ENCODE measurements at places on chromosomes 1 and 21.

- no peak for DNase-seq
Measured at GRCh38 chr1:218171302-218171893, 113.7 kb upstream of the RRP15 start.

GRCh38 chr1:234014208-234014607 is 109.7 kb downstream of the SLC35F3 start:
- DNase-seq = no peak

- DNase-seq = no peak
Measured at GRCh38 chr1:50098591-50099021, 10.1 kb upstream of the ELAVL4 start.

DNA sequence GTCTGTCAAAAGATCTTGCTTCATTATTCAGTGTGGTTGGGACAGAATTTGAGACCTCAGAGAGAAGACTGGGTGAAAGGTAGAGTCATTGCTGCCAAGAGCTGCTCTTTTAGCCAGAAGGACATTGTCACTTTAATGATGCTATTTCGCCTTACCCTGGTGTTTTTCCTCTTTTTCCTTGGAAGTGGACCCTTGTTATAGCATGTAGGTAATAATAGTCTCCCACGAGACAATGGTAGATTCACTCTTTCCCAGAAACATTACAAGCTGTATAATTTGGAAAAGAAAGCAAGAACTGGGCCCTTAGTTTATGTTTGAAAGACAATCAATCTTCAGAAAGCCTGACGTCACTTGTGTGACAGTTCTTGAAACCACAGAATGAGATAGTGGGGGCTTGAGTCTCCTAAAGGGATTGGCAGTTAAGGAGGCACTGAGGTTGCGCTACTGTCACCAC is 3.8 kb downstream of the SERTAD4 start:
- no peak for DNase-seq

DNA sequence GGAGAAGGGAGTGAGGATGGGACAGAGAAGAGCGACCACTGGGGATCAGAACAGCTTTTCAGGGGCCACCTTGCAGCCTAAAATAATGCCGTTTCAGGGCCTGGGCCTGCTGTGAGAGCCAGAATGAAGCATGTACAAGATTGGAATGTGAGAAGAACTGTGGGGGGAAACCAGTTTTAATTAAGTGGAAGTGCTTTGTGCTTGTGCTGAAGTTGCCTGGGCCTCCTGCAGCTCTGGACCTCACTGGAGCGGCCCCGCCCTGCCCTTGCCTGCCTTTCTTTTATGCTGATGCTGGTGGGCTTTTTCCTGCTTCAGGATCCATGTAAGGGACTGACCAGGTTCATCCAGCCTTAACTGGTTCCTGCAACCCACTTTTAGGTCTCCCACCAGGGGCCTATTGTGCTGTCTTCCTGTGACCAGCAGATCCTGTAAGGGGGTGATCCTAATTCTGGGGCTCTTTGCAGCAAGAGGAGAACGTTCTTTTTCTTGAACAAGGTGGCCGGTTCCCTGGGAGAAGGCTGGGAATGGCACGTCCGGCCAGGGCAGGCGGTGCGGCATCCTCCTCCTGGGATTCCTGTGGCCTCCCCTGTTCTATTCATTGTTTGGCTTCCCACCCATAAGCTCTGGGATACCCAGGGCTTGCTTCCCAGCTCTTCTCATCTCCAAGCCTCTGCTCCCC is 3.2 kb downstream of the C1orf226 start:
- no peak for DNase-seq

GRCh38 chr1:209190591-209191261 is 392.8 kb upstream of the CAMK1G start:
- no peak for DNase-seq

GRCh38 chr1:182860658-182861057 is 21.5 kb downstream of the DHX9 start:
- DNase-seq = no peak

- no peak for DNase-seq
Measured at GRCh38 chr21:31665397-31665796, 5.9 kb downstream of the SOD1 start.

GRCh38 chr1:90613371-90613770 is 103.7 kb downstream of the BARHL2 start:
- DNase-seq = no peak

GRCh38 chr21:26236281-26236680 is 65.7 kb upstream of the APP start:
- no peak for DNase-seq

DNA sequence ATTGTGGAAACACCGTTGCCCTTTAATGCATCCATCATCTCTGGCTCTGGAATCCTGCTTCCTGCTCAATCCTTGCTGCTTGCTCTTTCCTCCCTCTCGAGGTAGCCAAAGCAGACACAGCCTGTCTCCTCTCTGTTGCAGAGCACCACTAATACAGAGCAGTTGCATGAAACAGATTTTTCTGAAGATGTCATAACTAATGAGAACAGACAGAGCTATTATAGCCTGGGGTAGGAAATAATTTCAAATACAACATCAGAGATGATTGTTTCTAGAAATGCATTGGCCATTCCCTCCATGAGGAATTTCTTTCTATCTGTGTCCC is 23.3 kb upstream of the ACBD6 start:
- no peak for DNase-seq

- DNase-seq = no peak
Measured at GRCh38 chr1:66750577-66750976, 1.7 kb upstream of the DYNLT5 start.

DNA sequence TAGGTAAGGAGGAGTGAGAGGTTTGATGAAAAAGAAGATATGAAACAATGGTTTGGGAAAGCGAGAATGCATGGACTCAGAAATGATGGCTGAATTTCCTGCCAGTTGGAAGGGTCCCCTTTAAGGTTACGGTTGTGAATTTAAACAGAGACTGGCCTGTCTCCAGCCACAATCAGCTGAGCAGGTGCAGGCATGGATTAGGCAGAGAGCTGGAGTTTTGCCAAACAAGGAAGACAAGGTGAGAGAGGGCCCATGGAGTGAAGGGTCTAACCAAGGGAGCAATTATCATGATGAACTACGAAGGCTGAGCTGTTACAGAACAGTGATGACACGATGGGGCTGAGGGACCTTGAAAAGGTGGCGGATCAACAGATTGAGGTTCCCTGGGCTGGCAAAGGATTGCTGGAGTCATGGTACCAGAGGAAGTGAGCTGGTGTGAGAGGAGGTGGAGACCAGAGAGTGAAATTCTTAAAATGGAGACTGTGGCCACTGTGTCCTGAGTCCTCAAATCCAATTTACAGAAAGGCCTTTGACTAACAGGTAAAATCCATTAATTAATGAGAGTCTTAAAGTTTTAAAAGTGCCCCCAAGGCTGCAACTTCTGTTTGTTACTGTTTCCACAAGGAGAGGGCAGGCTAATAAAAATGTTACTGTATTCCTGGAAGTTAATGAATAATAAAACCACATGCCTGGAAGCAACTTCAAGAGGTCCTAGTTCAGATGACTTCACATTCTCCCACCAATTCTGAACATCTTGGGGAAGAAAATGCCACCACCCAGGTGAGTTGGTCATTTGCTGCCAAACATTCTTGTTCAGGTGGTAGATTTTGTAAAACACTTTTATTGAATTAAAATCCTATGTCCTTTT is 41.5 kb downstream of the LHX9 start:
- peak; percentile 10 for DNase-seq

GRCh38 chr1:200366577-200367253 is 43.1 kb downstream of the ZNF281 start:
- DNase-seq = no peak

- DNase-seq = no peak
Measured at GRCh38 chr1:31751822-31752241, 12.3 kb downstream of the ADGRB2 start.

DNA sequence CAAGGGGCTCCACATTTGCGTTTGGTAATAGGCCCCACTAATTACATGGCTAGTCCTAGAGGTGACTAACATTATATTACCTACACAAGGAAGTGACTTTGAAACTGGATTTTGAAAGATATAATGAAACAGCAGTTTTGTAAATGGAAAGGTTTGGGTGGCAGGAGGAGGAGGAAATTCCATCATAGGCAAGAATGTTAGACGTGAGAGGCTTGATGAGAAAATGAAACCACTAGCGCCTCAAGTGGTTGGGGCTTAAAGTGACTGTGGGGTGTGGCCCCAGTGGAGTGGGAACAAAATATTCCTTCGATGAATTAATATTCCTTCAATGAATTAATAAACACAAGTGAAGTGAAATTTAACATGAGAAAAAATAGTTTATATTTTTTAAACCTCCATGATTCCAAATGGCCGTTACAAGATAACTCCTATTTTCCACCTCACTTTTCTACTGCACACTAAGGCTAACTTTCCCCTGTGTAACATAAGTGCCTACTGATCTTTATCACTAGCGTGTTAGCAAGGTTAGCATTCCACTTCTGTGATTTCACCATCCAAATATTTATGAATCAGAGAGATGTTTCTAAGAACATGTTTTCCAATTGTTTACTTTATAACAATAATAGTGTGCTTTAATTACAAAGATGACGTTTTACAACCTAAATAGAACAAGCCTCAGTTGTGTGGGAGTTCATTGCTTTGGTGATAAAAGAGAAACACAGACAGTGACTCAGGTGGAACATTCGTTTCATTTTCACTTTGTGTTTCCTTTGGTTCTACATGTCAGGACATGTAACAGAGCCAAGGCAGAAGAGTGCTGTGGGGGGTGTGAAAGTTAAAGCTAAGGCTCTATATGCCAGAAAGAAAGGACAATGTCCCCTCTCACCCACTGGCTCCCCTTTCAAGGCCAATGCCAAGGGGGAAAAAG is 12.5 kb upstream of the ATF3 start:
- DNase-seq = no peak

GRCh38 chr1:36151845-36152203 is 2.5 kb upstream of the TRAPPC3 start:
- no peak for DNase-seq

DNA sequence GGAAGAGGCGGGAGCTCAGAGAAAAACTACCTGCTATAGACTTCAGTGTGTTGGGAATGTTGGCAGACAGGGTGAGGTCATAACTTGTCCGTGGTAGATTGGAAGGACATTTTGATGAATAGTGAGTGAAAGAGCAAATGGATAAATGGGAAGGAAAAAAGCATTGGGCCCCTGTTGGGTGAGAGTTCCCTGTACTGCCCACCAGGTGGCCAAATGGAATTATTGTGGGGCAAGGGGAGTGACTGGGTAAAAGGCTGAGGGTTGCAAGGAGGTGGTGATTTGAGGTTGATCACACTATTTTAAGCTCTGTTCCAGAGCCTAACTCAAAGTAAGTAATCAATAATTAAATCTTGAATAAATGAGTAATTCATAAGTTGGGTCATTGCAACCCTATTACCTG is 60.4 kb downstream of the MRPS6 start:
- DNase-seq = no peak

GRCh38 chr1:175449306-175449705 is 256.7 kb upstream of the KIAA0040 start:
- no peak for DNase-seq

DNA sequence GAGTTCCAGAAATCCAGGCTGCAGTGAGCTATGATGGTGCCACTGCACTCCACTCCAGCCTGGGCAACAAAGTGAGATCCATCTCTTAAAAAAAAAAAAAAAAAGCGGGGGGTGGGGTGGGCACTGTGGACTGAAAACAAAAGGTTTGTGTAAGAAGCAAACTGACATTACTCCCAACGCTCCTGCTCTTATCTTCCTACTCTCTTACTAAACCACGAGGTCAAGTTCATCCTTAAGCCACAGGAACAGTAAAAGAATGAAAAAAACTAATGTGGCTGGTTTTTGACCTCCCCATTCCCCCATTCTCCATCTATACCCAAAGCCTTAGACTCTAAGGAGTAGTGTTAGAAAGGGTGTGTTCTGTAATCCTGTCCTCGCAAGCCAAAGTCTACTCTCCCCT is 30.8 kb downstream of the TFAP2E start:
- no peak for DNase-seq

- DNase-seq = no peak
Measured at GRCh38 chr1:214318356-214318755, 37.4 kb downstream of the SMYD2 start.

DNA sequence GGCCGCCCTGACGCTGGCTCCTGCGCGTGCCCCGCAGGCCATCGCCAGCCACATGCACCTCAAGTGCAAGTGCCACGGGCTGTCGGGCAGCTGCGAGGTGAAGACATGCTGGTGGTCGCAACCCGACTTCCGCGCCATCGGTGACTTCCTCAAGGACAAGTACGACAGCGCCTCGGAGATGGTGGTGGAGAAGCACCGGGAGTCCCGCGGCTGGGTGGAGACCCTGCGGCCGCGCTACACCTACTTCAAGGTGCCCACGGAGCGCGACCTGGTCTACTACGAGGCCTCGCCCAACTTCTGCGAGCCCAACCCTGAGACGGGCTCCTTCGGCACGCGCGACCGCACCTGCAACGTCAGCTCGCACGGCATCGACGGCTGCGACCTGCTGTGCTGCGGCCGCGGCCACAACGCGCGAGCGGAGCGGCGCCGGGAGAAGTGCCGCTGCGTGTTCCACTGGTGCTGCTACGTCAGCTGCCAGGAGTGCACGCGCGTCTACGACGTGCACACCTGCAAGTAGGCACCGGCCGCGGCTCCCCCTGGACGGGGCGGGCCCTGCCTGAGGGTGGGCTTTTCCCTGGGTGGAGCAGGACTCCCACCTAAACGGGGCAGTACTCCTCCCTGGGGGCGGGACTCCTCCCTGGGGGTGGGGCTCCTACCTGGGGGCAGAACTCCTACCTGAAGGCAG is 23.4 kb upstream of the ARF1 start:
- DNase-seq = no peak

DNA sequence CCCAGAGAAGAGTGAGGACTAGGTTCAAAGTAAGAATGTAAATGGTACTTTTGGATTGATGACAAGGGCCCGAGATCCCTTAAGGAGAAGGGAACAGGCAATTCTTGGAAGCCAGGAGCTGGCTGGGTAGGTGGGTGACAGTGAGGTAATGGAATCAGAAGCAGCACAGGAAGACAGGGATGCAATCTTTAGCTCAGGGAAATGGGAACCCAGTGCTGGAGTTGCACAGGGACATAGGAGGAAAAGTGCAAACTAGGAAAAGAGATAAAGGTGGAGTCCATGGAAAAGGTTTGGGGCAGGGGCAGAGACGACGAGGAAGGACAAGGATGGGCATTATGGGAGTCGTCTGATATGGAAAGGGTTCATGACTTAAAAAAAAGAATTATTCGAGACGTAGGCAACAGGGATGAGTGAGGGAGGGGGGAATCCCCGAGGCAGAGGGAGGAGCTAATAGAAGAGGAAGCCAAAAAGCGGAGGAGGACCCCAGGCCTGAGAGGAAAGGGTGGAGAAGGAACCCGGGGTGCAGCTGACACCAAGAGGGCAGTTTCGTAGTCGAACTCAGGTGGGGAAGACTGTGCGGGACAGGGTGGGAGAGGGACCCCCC is 495 bp downstream of the PI4KB start:
- no peak for DNase-seq

All from left renal pelvis (tissue), 4 donors.